Stimulated activated CD4-positive, alpha-beta T cell treated with anti-CD3 and anti-CD28 coated beads, TNF-alpha, amount 100 ng/mL, for 4 hours (primary cell): ENCODE measurements at places on chromosomes 2 and 18.
A peak's percentile ranks its signal among the peaks of the same experiment; 100 is the strongest.

- no peak for DNase-seq
These were observed 58.2 kb downstream of the KLHL14 start for GRCh38 chr18:32714571-32715148.

- DNase-seq, result no peak
These were observed 282.1 kb downstream of the ZNF516 start for GRCh38 chr18:76212960-76213359.

- DNase-seq, result no peak
These were observed 408.9 kb downstream of the RIT2 start for GRCh38 chr18:42706618-42707017.

- DNase-seq, result no peak
These were observed 378.4 kb downstream of the RPRM start for GRCh38 chr2:153100151-153100550.

DNA sequence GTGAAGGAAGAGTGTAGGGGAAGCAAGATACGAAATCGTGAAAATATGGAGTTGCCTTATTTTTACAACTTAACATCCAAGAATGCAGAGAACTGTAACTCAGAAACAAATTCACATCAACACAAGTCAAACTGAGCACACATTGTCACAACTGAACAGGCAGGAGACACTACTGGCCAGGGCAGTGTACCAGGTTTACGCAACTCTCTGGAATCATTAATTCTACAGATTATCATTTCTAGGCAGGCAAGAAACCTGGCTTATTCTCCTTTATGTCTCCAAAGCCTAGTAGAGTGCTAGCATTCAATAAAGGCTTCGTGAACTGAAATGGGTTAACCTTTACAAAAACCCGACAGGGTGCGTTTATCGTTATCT is 584 bp downstream of the COA5 start:
- DNase-seq, result no peak

DNA sequence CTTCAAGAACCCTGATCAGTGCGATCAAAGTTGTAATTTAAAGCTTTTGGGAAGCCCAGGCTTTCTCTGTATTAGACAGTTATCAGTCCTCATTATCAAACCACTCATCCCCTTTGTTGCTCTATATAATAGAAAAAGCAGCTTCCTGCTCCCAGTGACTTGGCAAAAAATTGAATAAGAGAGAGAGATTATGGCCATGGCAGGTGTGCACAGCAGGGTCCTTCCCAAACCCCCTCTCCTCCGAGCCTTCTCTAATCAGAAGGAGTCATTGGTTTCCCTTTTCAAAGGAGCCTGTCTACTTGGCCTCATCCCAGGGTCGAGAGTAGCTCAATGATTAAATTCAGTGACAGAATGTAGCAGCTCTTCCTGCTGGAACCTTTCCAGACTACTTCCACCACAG is 81.5 kb downstream of the SEMA4F start:
- DNase-seq, result no peak

GRCh38 chr18:36333414-36333813 is 35.9 kb downstream of the FHOD3 start:
- DNase-seq, result no peak

DNA sequence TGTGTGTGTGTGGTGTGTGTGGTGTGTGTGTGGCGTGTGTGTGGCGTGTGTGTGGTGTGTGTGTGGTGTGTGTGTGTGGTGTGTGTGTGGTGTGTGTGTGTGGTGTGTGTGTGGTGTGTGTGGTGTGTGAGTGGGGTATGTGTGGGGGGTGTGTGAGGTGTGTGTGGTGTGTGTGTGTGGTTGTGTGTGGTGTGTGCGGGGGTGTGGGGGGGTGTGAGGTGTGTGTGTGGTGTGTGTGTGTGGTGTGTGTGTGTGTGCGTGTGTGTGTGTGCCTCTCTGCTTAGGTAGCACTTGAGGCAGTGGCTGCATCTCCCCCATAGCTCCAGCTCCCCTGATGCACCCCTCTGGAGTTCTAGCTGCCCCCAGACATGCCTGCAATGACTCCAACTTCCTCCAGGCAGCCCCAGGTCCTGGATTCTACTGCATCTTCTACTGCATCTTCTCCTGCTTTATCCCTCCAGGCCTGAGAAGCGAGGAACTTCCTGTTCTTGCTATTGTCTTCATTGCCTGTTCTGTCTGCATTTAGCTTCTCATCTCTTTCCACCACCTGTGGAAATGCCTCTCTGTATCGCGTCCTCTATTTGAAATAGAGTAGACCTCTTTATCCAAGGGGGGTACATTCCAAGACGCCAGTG is 22.2 kb upstream of the MLPH start:
- no peak for DNase-seq

- no peak for DNase-seq
These were observed 153.8 kb downstream of the IKZF2 start for GRCh38 chr2:212997526-212998020.

GRCh38 chr2:197248001-197248401 is 62.6 kb downstream of the ANKRD44 start:
- DNase-seq, result no peak

- DNase-seq, result no peak
These were observed 32.0 kb downstream of the SULT1C4 start for GRCh38 chr2:108409768-108410167.

GRCh38 chr2:157486596-157487270 is 42.8 kb upstream of the CYTIP start:
- DNase-seq, result no peak

- no peak for DNase-seq
These were observed 272.2 kb downstream of the C1D start for GRCh38 chr2:67790622-67791021.

GRCh38 chr18:21602299-21602587 is 1.7 kb upstream of the ESCO1 start:
- DNase-seq, result no peak

DNA sequence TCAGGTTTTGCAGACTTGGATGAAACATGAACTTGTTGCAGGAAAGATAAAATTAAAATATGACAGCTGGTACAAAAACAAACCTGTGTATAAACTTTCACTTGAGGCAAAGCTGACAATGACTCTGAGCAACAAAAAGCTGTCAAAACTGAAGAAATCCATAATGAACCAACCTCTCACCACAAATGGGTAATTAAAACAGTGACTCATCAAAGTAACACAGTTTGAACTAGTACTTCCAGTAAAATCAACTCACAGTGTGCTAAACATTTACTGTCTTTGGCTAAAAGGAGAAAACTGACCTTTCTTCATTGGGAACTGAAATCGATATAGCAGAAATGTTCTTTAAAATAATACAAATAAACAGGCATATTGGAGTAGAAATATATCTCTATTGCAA is 209.7 kb downstream of the WDPCP start:
- DNase-seq, result no peak

GRCh38 chr2:202774104-202774503 is 97.5 kb downstream of the ICA1L start:
- DNase-seq, result no peak

- no peak for DNase-seq
These were observed 71.8 kb upstream of the UGP2 start for GRCh38 chr2:63769915-63770314.

DNA sequence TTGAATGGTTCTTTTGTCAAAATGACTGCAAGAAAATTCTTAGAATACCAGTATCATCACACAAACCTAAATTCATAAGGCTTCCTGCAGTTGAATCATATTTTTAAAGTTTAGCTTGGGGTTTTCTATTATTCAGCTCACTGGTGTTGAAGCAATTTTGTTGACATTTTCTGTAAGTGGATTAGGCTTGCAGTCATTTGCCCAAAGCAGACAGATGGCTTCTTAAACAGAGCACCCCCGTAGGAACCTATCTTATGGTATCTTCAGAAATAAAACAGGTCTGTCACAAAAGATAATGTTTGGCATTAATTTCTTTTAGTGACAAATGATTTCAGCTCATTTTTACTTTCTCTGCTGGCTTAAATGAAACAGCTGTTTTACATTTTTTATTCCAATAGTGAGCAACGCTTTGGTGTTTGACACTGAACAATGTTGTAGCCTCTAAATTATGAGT is 331.1 kb downstream of the PLCL1 start:
- no peak for DNase-seq

GRCh38 chr2:19775315-19775714 is 126.5 kb downstream of the TTC32 start:
- no peak for DNase-seq

DNA sequence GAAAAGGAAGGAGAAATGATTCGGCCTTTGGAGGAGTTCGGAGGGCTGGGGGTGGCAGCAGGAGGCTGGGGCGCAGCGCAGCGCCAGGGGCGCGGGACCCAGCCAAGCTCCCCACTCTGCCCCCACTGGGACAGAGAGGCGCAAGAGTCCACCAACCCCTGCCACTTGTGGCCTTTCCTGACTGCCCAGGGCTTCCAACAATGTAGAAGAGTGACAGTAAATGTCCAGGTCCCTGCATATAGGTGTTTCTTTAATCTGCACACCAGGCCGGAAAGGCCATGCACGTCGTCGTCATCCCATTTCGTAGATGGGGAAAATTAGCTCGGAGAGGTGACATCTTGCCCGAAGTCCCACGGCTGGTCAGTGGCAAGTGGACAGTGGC is 96.6 kb downstream of the INHBB start:
- DNase-seq, result no peak

DNA sequence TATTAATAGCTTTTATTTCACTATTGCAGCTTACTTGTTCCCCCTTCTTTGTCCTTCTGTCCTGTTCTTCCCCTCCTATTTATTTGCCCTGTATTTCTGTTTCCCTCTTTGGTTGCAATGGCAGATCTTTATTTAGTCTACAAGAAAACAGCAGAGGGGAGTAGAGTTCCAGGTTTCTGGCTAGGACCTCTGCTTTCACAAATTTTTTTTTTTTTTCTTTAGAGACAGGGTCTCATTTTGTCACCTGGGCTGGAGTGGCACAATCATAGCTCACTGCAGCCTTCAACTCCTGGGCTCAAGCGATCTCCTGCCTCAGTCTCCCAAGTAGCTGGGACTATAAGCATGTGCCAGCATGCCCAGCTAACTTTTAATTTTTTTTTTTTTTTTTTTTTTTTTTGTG is 188.1 kb upstream of the SPRED2 start:
- no peak for DNase-seq

- no peak for DNase-seq
These were observed 15.5 kb upstream of the CD8A start for GRCh38 chr2:86806059-86806857.

- no peak for DNase-seq
These were observed 77.0 kb downstream of the KYNU start for GRCh38 chr2:142954493-142954892.

GRCh38 chr2:60125611-60126426 is 427.6 kb downstream of the BCL11A start:
- DNase-seq, result no peak

DNA sequence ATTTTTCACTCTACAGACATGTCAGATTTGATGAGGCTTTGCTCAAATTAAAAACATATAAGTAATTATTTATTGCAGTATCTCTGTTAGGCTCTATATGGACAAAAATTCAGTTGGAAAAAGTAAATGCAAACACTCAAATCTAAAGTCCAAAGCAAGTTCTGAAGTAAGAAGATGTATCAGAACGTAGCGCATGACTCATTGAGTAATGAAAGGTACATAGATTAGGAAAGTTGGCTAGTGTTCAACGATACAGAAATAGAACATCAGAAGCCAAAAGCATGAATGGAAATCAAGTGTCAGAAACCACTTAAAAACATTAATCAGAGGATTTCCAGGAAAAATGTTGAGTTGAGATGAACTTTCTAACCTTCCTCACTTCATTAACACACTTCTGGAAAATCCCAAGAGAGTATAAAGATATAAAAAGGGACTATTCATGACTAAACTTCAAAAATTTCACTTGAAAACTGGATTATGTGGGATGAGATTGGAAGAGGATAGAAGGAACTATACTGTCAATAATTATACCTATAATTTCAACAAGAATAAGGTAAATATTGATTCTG is 494.1 kb downstream of the LRRTM4 start:
- DNase-seq, result no peak

DNA sequence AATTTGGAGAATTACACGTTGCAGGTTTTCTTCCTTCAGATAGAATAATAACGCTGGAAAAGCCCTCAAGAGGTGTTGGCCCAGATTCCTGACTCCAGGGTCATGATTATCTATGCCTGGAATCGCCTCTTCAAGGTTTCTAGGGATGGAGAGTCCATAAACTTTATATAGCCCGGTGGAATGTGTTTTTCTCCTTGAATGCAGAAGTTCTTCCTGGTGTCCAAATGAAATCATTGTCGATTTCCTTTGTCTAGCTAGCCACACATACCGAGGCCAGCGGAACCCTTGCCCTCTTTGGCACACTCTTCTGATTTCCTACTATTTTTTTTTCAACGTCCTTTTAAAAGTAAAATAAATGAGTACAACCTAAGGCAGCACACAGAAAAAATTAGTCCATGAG is 117.8 kb downstream of the PID1 start:
- DNase-seq, result no peak

DNA sequence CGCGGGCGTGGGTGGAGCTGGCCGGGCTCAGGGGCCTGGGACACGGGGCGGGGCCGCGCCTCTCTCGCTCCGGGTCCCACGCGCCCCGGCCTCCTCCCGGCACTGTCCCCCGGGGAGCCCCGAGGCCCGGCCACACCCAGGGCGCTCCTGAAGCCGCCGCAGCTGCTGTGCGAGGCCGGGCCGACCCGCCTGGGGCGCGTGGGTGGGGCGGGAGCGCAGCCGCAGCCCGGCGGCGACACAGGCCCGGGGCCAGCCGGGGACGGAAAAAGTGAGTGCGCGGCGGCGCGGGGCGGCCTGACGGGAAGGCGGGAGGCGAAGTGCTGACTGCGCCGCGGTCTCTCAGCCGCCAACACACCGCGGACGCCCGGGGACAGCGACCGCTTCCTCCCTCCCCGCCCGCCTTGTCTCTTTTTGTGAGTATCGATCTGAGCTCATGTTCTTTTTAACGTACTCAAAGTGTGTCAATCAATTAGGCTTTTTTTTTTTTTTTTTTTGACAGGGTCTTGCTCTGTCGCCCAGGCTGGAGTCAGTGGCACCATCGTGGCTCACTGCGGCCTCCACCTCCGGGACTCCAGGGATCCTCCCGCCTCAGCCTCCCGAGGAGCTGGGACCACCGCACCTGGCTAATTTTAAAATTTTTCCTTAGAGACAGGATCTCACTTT is 14.5 kb downstream of the PDCD1 start:
- DNase-seq, result peak; percentile 72

- DNase-seq, result no peak
These were observed 175.4 kb downstream of the ANTXR1 start for GRCh38 chr2:69188182-69188900.

- DNase-seq, result no peak
These were observed 710.2 kb upstream of the SLC39A10 start for GRCh38 chr2:194946826-194947225.

DNA sequence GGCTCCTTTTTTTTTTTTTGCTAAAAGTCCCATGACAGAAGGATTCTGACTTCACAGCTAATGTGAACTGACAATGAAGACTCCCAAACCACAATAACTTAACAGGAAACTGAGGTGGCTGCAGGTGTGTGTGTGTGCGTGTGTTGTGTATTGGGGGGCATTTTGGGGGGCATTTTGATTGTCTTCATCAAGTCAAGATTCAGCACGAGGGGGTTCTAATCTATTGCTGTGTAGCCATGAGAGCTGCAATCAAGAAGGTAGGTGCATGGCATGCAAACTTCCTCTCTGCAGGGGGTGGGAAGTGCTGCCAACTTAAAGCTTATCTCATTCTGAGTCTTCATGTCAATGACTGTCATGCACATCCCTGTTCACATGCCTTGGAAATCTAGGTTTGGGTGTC is 25.2 kb downstream of the SPRED2 start:
- no peak for DNase-seq
